ENCODE measurements at places on chromosomes 13 and 19. TPM values are rescaled to one million over a fixed set of nuclear protein-coding genes. Genes with fewer than 3 reads are reported as not detected.

The PTGER1 gene
- 23.0 TPM for total RNA-seq

The OLFM2 gene
- total RNA-seq, result 22.2 TPM

The HIF3A gene
- total RNA-seq, result 194 TPM

The ACER1 gene
- total RNA-seq, result not detected

The CCNA1 gene
- total RNA-seq, result 0.58 TPM

The CCDC8 gene
- 62.2 TPM for total RNA-seq

The CNN1 gene
- total RNA-seq, result 8.5 TPM

The FUT6 gene
- 19.0 TPM for total RNA-seq

The PDE4C gene
- total RNA-seq, result 5.3 TPM

The EBPL gene
- 47.3 TPM for total RNA-seq

The KCNJ14 gene
- 1.2 TPM for total RNA-seq

The PDX1 gene
- not detected for total RNA-seq

The KCNN4 gene
- total RNA-seq, result 3.7 TPM

The CD177 gene
- total RNA-seq, result 29.0 TPM

The CD33 gene
- 3.9 TPM for total RNA-seq

The SLITRK5 gene
- 1.3 TPM for total RNA-seq

The IL4I1 gene
- 2.2 TPM for total RNA-seq

The LYL1 gene
- 24.1 TPM for total RNA-seq

The CRLF1 gene
- total RNA-seq, result 1.2 TPM

The PDE4A gene
- total RNA-seq, result 4.8 TPM

All from metanephros (tissue), 2 donors.